ENCODE measurements at places on chromosomes 11 and 22.

GRCh38 chr11:75968021-75968625 lies 153.1 kb downstream of the UVRAG start:
- DNase-seq = no peak

- no peak for DNase-seq
Observed at GRCh38 chr22:29260031-29260560, 7.7 kb downstream of the RHBDD3 start.

DNA sequence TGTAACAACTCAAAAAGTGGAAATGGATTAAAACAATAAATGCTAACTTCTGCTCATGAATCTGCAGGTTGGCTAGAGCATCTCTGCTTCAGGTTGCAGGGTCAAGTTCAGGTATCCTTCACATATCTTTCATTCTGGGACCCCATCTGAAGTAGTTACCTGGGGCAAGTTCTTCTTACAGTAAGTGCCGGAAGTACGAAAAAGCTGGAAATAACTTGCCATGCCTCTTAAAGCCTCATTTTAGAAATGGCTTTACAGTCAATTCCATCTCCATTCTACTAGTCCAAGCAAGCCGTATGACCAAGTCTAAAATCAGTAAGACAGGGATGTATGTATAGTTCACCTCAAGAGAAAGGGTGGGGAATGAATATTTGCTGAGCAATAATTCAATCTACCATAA lies 93.7 kb downstream of the FCHSD2 start:
- no peak for DNase-seq

GRCh38 chr11:34860518-34860917 lies 55.7 kb downstream of the APIP start:
- DNase-seq = no peak

Data from activated CD8-positive, alpha-beta memory T cell treated with anti-CD3 and anti-CD28 coated beads for 1 hour (primary cell).